Psoas muscle (tissue), 8 donors: ENCODE measurements at places on chromosomes 7 and 10. TPM values are rescaled to one million over a fixed set of nuclear protein-coding genes. Genes with fewer than 3 reads are reported as not detected.

Gene SEM1
- total RNA-seq = 34.3 TPM

Gene RET
- total RNA-seq = 0.63 TPM

Gene NUTM2B
- 0.86 TPM for total RNA-seq

Gene GNGT1
- total RNA-seq = not detected

Gene TRIM74
- not detected for total RNA-seq

Gene EXOSC1
- 20.2 TPM for total RNA-seq

Gene SP4
- total RNA-seq = 5.7 TPM

Gene SH2B2
- total RNA-seq = 36.3 TPM

- no peak for DNase-seq
These were observed 29.4 kb upstream of the ANAPC16 start for GRCh38 chr10:72186258-72186981.

DNA sequence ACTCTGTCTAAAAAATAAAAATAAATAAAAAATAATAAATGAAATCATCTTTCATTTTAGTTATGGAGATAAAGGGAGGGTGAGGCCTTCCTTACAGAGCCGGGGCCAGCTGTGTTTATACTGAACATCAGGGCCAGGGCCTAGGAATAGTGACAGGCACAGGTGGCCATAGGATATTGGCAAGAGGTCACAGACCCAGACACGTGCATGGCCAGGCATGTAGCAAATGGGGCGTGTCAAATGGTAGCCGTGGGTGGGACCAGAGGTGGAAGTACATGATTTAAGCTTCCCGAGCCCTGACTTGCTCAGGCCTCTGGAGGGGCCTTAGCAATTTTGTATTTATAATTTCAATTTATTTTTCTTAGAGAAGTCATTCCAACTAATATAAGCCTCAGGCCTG lies 353.0 kb downstream of the ANKRD30A start:
- DNase-seq = no peak

DNA sequence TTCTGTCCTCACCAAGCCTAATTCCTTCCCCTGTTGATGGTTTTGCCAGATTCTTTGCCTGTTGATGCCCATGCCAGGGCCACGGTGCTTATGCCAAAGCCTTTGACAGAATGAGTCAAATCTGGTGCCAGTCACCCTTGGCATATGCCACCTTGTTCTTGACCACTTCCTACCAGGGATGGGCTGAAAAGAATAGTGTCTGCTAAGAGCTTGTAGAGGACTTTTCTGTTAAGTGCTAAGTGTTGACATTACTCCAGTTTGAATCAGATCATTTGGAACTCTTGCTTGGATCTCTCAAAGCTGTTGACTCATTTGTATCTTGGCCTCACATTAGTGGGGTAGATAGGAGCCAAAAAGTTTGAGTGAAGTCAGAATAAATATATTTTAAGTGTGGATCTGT lies 661.2 kb downstream of the AUTS2 start:
- no peak for DNase-seq

GRCh38 chr7:34309116-34309515 lies 348.9 kb upstream of the NPSR1 start:
- peak; percentile 36 for DNase-seq

DNA sequence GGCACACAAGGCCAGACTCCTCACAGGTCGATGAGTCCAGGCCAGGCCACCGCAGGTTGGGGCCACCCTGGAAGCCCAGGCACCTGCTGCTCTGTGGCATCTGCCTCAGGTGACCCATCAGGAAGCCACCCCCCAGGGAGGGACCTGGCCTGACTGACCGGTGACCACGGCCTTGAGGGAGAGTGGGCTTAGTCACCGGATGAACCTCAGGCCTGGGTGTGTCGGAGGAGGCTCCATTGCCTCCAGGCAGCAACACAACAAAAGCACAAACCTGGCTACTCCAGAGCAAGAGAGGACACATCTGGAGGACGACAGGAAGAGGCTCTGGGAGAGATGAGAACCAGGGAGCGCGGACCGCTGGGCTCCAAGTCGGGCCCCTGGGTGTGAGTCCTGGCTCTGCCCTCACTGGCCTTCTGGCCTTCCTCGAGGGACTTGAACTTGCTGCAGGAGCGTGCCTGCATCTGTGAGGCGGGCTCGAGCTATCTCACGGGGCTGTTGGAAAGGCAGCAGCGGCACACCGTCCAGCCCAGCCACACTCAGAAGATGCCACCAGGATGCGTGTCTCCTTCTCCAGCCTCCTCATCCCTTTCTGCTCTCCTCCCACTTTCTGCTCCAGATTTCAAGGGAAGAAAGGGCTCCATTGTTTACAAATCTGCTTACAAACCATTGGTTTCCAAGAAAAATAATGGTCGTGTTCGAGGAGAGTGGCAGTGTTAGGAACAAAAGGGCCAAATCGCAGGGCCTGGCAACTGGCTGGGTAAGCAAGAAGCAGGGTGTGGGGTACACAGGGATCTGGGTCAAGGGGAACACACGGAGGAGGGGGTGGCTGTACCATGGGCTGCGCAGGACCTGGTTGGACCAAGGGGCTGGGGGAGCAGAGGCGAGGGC lies 152.9 kb downstream of the ADAM12 start:
- DNase-seq = no peak

DNA sequence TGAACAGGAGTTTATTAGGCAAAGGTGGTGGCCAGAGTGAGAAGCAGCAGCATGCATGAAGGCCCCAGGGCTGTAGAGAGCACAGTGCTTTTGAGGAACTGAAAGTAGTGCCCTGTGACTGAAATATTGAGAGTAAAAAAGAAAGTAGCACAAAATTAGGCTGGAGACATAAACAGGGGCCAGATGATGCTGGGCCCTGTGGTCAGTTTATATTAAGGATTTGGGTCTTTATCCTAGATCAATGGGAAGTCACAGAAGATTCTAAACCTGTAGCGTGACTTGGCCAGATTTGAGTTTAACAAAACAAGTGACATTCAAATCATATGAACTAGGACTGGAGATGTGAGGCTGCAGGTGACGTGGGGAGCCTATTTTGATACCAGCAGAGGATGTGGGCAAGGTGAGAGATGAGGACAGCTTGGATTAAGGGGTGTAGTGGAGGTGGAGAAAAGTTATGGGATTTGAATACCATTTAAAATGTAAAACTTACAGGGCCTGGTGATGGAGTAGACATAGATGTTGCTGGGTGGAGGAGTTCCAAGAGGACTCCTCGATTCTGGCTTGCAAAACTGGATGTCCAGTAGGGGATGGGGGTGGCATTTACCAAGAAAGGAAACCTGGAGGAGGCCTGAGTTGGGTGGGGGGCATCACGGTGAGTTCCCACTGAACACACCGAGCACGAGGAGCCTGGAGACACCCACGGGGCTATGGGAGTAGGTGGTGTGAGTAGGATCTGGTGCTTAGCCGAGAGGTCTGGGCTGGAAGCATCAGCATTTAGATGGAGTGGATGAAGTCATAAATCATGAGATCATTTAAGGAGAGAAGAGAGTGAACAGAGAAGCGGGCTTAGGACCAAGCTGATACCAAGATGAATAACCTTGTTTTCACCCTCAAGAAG lies 52.8 kb downstream of the HHEX start:
- no peak for DNase-seq

GRCh38 chr10:64760371-64760770 lies 1239.2 kb downstream of the REEP3 start:
- DNase-seq = no peak

DNA sequence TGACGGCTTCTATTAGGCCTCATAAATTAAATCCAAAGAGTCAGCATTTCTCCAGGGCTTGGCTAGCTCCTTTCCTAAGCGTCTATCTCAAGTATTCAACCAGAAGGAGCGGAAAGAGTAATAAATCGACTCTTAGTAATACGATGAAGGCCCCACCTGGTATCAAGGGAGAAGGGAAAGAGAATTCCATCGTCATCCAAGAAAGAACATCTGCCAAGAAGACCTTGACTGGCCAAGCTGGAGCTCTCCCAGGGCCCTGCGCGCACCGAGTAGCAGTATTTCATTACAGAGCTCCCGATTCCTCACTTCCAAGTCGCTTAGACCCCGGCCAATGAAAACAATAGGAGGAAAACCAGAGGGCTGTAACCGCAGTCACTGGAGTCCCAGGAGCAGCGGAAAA lies 178.0 kb upstream of the FRMD4A start:
- peak; percentile 68 for DNase-seq

DNA sequence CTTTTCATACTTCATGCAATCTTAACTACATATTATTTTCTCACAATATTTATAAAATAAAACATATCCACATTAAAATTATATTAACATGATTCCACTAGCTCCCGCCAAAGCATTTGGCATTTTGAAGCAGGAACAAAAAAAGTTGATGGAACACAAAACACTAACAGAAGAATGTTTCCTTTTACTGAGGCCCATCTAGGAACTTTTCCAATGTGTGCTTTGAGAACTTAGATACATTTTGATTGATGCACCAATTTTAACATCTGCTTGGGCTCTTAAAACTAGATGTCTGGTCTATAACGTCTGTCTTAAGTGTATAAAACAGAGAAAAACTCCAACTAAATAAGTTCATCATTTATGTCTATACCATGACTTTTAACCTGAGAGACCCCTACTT lies 1214.8 kb downstream of the SORCS1 start:
- DNase-seq = no peak

DNA sequence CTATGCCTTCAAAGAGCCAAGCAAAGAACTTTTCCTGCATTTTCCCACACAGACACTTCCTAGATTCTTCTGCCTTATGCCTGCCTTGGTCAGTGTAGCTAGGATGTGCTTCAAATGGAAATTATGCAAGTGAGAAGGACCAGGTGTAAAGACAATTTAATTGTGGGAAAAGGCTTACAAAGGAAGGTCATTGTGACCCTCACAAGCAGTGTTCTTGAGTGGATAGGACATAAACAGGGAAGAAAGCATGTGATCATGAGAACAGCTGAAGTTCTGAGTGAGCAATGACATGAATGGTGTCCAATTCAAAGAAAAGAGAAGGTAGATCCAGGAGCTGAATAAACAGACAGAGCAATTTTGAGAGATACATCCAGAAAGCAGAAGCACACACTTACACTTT lies 1.3 kb upstream of the PIP start:
- DNase-seq = no peak

- peak; percentile 3 for DNase-seq
These were observed 49.2 kb downstream of the RASGEF1A start for GRCh38 chr10:43217563-43218205.

GRCh38 chr7:27972276-27972675 lies 208.3 kb downstream of the JAZF1 start:
- DNase-seq = no peak

GRCh38 chr7:36999626-37000485 lies 275.6 kb upstream of the AOAH start:
- DNase-seq = no peak

DNA sequence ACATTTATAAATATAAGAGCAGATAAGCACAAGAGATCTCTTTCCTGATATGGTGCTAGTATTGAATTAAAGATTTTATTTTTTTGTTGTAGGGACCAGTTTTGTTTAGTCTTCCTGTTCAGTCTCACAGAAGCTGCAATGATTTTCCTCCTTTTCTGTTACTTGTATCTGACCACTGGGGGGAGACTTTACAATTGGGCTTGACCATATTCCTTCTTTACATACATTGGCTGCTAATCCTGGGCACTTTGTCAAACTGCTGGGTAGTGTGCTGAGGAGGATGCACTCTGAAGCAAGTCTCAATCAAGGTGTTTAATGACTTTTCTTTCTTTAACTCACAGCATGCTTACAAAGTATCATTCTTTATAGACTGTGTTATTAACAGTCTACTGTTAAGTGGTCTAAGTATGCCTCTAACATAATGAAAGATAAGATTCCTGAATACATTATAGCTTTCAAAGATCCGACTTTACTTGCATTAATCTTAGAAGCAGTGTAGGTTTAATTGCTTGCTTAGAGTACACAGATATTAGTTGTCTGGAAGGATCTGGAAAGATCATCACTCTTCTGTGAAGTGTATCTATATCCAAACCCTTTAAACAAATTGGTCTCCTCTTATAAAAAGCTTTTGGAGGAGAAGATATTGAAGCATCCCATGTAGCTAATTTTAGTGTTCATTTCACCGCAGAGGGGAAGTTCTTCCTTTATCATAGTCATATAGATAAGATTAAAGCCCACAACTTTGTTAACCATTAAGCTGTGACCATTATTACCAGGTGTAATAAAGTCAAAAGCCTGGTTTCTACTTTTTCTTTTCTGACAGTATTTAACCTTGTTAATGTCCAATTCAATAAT lies 3.1 kb downstream of the PALS2 start:
- DNase-seq = no peak

- no peak for DNase-seq
These were observed 19.5 kb downstream of the HSPA12A start for GRCh38 chr10:116722736-116723427.
